ENCODE measurements at places on chromosomes 5 and 9. TPM values are rescaled to one million over a fixed set of nuclear protein-coding genes. Genes with fewer than 3 reads are reported as not detected.

Gene FAM114A2
- total RNA-seq, result 35.3 TPM

Gene TARS1
- 94.6 TPM for total RNA-seq

Gene SLC25A2
- not detected for total RNA-seq

Gene RMRP
- total RNA-seq, result 27,465 TPM

Gene POLK
- total RNA-seq, result 33.5 TPM

Gene NR5A1
- total RNA-seq, result not detected

Gene CRHBP
- total RNA-seq, result not detected

Gene DEPDC1B
- 1.3 TPM for total RNA-seq

Gene SH3PXD2B
- 50.7 TPM for total RNA-seq

Gene MLANA
- total RNA-seq, result not detected

Gene RLN2
- 2.3 TPM for total RNA-seq

DNA sequence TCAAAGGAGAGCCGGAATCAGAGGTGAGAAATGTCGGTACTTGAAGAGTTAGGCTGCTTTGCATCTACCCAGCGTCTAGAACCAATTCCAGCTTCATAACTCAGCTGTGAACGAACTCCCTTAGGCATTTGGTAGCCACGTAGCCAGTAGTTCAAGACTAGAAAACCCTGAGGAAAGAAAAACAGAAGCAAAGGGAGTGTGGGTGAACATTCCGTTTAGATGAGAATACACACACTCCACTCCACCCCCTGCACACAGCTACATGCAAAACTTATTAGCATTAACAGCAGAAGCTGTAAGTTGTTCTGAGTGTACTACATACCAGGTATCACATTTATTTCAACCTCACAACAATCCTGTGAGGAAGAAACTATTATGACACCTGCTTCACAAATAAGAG is 78.3 kb downstream of the SMIM23 start:
- DNase-seq, result no peak

GRCh38 chr5:169114466-169115065 is 186.4 kb downstream of the SLIT3 start:
- DNase-seq, result no peak

GRCh38 chr5:123582550-123583285 is 70.7 kb downstream of the CSNK1G3 start:
- DNase-seq, result no peak

DNA sequence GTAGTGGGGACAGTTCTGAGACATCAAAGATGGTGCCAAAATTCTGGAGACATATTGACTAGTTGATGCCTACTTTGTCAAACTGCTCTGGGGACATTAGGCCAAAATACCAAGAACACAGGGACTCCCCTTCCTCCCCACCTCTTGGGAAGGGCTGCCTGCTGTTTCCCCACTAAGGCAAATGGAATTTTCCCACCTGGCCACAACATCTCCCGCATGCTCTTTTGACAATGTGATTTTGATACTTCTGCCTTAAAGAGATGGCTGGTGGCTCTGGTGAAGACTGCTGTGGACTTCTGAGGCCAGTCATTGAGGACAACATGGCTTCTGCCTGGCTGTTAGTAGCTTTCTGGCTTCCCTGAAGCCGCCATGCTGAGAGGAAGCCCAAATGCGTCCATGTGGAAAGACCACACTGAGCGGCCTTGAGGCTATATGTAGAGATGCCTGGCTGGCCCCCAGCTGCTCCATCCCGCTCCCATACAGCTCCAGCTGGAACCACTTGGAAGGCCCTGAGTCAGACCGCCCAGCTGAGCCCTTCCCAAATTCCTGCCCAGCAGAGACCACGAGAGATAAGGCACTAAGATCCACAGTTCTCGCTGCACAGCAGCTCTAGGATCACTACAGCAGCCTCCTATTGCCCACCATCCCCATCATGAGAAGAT is 226.7 kb downstream of the SYK start:
- DNase-seq, result no peak

DNA sequence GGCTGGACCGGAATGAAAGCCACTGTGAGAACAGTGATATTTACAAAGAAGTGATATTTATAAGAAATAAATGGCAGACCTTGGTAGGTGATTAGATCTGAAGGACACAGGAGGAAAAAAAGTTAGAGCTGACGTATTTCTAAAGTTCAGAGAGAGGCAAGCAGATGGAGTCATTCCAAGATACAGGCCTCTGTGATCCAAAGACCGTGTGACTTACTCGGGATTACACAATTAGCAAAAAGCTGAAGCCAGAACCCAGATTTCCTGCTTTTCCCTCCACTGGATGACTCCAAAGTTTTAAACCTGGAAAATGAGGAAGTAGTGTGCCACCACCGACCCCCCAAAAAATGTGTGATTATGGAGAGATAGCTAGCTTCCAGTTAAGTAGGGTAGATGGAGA is 3.1 kb upstream of the DOCK8 start:
- DNase-seq, result no peak

GRCh38 chr9:120905315-120906164 is 21.1 kb downstream of the TRAF1 start:
- DNase-seq, result no peak

DNA sequence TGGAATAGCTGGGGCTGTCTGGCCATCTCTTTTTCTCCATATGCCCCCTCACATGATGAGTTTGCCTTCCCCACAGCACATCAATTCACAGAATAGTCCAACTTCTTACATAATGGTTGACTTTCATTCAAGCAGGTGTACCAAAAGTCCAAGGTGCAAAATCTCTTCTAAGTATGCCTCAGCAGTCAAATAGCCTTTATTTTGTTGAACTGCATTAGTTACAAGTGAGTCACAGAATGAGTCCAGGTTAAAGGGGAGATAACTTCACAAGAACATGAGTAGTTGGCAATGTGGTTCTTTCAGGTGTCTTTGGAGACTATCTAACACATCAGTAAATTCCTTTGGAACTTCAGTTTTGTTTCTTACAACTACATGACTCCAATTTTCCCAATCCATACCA is 672.5 kb downstream of the PRELID2 start:
- DNase-seq, result no peak

- DNase-seq, result no peak
These were observed 3.2 kb upstream of the FBXO4 start for GRCh38 chr5:41921874-41922273.

GRCh38 chr5:179326122-179326927 is 18.9 kb downstream of the ADAMTS2 start:
- no peak for DNase-seq

GRCh38 chr9:130940693-130941576 is 1.9 kb upstream of the FIBCD1 start:
- DNase-seq, result peak; percentile 62

DNA sequence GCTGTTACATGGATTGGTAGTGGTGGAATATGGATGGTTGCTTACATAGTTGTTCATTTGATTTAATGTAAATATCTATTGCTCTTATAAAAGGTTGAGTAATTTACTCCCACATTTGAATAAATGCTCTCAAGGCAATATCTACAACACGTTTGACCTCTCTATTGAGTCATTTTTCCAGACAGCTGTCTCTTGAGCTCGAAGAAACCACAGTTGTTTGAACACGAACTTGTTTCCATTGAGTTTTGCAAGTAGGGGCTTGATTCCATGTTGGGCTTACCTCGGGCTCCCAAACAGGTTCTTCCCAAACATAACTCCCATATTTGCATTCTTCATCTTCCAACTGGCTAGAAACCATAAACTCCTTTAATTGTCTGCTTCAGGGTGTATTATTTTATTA is 115.0 kb upstream of the HMHB1 start:
- no peak for DNase-seq

- no peak for DNase-seq
These were observed 69.6 kb downstream of the EPB41L4B start for GRCh38 chr9:109251080-109251775.

GRCh38 chr5:60826653-60827052 is 17.4 kb downstream of the ELOVL7 start:
- DNase-seq, result no peak

GRCh38 chr9:87889065-87889881 is 6.6 kb downstream of the SPATA31E1 start:
- peak; percentile 43 for DNase-seq

- peak; percentile 69 for DNase-seq
These were observed 25.8 kb upstream of the HSD17B3 start for GRCh38 chr9:96327694-96328352.
